ENCODE measurements at places on chromosomes 6 and 20. TPM values are rescaled to one million over a fixed set of nuclear protein-coding genes. Genes with fewer than 3 reads are reported as not detected.

- H3K4me1 ChIP-seq, result no peaks in the 10 kb centered on the region
- no peak overlapping the region for H3K27ac ChIP-seq
- no peak for DNase-seq
- no peaks in the 10 kb centered on the region for H3K36me3 ChIP-seq
- H3K4me3 ChIP-seq, result no peak overlapping the region
Observed at GRCh38 chr20:48841875-48842529, 14.2 kb upstream of the PREX1 start.

PIGU gene
- 19.1 TPM for total RNA-seq

- H3K4me3 ChIP-seq, result no peak overlapping the region
- no peak overlapping the region for H3K27ac ChIP-seq
- peaks cover 65% of the 10 kb centered on the region for H3K36me3 ChIP-seq
Observed at GRCh38 chr6:160464744-160465143, 116.6 kb downstream of the SLC22A3 start.

DNA sequence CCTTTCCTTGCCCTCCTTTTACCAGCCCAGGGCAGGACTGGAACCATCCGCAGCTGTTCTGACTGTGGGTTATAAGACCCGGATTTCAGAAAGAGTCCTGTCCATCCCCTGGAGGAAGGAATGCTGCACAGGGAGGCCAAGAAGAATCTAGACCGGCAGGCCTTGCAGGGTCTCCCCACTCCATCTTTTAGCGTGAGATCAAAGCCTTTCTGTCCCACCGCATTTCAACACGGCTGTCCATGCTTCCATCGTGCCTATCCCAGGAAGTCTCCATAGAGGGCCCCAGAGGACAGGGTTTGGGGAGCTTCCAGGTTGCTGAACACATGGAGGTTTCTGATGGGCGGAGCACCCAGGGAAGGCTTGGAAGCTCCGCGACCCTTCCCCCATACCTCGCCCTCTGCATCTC is 79.3 kb upstream of the AGPAT4 start:
- DNase-seq, result no peak
- no peaks in the 10 kb centered on the region for H3K27me3 ChIP-seq
- peaks cover 18% of the 10 kb centered on the region for H3K4me1 ChIP-seq
- H3K4me3 ChIP-seq, result no peak overlapping the region

DNA sequence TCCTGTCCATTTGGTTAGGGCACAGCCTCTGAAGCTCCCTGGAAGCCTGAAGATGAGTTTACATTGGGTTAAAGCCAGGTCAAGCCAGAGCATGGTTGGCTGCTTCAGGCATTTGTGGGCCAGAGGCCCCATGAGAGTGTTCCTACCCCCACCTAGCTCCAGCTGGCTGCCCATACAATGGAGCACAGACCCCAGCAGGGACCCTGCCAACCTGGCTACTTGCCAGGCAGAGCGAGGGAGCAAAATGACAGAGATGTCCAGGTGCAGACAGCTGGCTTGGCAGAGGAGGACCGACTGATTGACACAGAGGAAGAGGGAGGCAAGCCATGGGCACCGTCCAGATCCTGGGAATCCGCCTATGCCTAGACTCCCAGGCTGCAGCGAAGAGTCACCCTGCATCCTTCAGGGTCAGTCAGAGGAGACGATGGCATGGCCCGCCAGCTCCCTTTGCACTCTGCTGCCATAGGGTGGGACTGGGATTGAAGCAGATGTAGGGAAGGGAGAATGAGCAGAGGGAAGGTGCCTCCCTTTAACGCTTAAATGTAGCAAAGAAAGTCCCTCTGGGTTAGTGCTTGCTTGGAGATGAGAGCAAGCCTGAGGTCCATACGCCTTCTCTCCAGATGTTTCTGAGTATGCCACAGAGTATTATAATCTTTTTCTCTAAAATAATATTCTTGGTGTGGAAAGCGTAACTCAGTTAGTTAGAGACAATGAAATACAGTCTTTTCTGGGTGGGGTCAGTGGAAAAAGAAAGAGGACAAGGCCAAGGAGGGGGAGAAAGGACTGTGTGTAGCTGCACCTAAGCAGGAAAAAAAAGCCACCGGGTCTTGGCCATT is 77.6 kb upstream of the FYN start:
- H3K27ac ChIP-seq, result no peak overlapping the region
- H3K27me3 ChIP-seq, result peaks cover 7% of the 10 kb centered on the region
- no peaks in the 10 kb centered on the region for H3K4me1 ChIP-seq
- H3K4me3 ChIP-seq, result no peak overlapping the region
- DNase-seq, result no peak
- no peaks in the 10 kb centered on the region for H3K36me3 ChIP-seq

- DNase-seq, result no peak
- peaks cover 65% of the 10 kb centered on the region for H3K4me1 ChIP-seq
- no peak overlapping the region for H3K4me3 ChIP-seq
- H3K36me3 ChIP-seq, result peaks cover 25% of the 10 kb centered on the region
Observed at GRCh38 chr6:15269011-15269410, 23.1 kb downstream of the JARID2 start.

GRCh38 chr6:98842342-98843180 is 8.2 kb downstream of the POU3F2 start:
- no peak for DNase-seq
- peaks cover 79% of the 10 kb centered on the region for H3K27me3 ChIP-seq

DNA sequence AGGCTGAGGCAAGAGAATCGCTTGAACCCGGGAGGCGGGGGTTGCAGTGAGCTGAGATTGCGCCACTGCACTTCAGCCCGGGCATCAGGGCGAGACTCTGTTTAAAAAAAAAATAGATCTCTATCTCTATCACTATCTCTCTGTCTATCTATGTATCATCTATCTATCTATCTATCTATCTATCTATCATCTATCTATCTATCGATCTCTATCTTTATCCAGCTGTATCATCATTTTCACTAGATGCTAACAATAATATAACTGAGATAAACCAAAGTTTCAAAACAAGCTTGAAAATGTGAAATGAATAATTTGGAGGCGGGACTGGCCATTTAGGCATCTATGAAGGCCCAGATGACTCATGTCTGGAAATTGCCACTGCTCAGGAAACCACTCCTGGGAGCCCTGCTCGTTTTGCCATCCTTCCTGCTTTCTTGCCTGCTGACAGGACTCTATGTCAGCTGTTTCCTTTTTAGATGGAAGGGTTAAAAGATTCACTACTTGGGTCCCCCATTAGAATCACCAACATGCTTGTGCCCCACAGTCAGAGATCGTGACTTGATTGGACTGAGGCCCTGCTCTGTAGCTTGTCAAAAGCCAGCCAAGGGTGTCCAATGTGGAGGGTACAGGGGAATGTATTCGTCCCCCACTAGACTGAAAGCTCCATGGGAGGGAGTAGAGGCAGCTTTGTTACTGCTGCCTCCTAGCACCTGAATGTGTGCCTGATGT is 61.7 kb downstream of the UTRN start:
- H3K4me1 ChIP-seq, result peaks cover 80% of the 10 kb centered on the region
- H3K27ac ChIP-seq, result peak overlapping the region; percentile 86
- H3K36me3 ChIP-seq, result peaks cover 43% of the 10 kb centered on the region
- DNase-seq, result peak; percentile 25
- H3K27me3 ChIP-seq, result no peaks in the 10 kb centered on the region
- peak overlapping the region; percentile 52 for H3K4me3 ChIP-seq

MDFI gene
- total RNA-seq, result not detected
